Stimulated activated CD4-positive, alpha-beta T cell treated with anti-CD3 and anti-CD28 coated beads, Interleukin-15, amount 100 ng/mL, for 1 hour (primary cell): ENCODE measurements at places on chromosomes 2 and 18.
A peak's percentile ranks its signal among the peaks of the same experiment; 100 is the strongest.

DNA sequence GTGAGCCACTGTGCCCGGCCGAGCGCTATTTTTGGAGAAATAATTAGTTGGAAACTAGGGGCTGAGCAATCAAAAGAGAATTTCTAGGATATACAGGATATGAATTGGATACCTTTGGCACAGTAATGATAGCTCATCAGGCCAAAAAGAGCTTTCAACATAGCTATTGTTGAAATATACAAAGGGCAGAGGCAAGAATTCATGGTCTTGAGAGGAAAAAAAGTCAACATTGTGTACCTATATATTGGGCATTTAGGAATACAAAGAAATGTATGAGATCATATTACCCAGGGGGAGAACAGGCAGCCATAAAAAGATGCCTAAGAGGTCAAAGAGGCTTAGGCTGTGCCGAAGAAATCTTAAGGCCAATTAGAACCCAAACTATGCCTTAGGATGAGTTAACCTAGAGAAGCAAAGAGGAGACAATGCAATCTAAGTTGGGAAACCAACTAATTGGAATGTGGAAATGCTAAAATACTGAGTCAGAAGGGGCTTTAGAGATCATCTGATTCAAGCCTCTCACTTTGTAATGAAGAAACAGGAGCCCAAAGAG, 99.0 kb downstream of the RBBP8 start:
- no peak for DNase-seq

- no peak for DNase-seq
Observed at GRCh38 chr2:46645681-46646162, 166.4 kb downstream of the TMEM247 start.

GRCh38 chr2:218622606-218623365, 15.1 kb downstream of the PLCD4 start:
- no peak for DNase-seq

GRCh38 chr2:222877556-222878300, 16.9 kb downstream of the ACSL3 start:
- no peak for DNase-seq

- no peak for DNase-seq
Observed at GRCh38 chr2:96260387-96261260, 5.2 kb downstream of the TMEM127 start.

- DNase-seq: no peak
Observed at GRCh38 chr18:59087391-59087790, 52.3 kb upstream of the SEC11C start.

GRCh38 chr2:44543773-44544725, 182.3 kb downstream of the CAMKMT start:
- DNase-seq: no peak

GRCh38 chr18:68436485-68436884, 278.4 kb downstream of the TMX3 start:
- no peak for DNase-seq

- no peak for DNase-seq
Observed at GRCh38 chr18:45687621-45688020, 36.4 kb upstream of the SLC14A1 start.

DNA sequence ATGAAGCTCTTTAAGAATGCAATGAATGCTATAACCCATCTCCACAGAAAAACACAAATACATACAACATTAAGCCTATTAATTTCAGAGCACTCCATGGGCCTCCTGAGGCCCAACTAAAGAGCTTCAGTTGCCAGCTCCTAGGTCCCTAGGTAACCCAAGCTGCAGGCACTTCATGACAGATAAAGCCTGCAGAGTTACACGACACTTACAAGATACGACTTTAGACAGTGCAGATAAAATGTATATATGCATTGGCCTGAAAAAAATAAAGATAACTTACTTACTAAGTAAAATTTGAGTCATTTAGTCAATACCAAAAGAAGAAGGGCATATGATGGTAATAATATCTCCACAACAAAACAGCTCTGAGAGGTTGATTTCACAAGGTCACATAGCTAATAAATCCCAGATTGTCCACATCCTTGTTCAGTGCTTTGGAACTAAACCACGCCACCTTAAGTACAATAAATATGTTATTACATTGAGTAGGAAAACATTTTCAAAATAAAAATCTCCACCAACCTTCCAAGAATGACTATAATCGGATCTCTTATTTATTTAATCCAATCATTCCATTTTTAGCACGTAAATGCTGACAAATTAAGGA, 3.4 kb downstream of the MAP4K3 start:
- no peak for DNase-seq

DNA sequence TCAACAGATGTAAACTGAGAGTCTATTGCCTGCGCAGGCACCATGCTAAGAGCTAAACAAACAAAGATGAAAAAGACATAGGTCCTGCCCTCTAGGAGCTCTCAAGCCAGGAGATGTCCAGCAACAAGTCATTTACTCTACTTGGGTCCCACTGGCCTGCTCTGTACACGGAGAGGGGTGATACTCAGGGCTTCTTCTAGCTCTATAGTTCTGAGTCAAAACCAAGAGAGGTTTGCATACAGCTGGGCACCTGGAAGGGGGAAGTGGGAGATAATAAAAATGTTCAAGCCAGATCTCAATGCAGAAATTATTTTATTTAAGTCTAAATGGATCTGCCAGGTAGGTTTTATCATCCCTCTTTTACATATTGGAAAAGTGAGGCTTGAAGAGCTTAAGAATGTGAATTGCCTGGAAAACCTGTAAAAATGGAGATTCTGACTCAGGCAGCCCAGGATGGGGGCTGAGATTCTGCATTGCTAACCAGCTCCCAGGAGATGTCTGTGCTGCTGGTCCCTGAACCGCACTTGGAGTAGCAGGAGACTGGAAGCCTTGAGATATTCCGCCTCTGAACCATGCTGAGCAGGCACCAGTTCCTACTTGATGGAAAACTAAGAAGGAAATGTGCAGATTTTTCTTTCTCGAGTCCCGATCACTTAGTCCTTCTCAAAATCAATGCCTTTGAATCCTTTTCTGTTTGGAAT, 201.1 kb downstream of the PRKCE start:
- no peak for DNase-seq

DNA sequence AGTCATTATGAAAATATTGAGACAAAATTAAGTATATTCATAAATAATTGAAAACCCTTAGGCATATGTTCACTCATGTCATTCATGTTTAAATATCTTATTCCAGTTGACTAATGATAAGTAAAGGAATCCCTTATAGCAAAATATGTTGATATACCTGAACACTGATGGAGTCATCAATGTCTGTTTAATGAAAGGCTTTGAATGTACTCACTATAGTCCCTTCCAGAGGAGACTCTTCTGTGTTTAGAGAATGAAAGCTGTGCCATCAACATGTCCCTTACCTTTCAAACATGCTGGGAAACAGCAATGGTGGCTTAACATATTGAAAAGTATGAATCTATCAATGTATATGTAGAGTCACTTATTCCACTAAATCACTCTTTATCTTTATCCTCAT, 242.9 kb downstream of the KCNJ3 start:
- DNase-seq: no peak

- no peak for DNase-seq
Observed at GRCh38 chr18:2851771-2852170, 5.0 kb downstream of the EMILIN2 start.

DNA sequence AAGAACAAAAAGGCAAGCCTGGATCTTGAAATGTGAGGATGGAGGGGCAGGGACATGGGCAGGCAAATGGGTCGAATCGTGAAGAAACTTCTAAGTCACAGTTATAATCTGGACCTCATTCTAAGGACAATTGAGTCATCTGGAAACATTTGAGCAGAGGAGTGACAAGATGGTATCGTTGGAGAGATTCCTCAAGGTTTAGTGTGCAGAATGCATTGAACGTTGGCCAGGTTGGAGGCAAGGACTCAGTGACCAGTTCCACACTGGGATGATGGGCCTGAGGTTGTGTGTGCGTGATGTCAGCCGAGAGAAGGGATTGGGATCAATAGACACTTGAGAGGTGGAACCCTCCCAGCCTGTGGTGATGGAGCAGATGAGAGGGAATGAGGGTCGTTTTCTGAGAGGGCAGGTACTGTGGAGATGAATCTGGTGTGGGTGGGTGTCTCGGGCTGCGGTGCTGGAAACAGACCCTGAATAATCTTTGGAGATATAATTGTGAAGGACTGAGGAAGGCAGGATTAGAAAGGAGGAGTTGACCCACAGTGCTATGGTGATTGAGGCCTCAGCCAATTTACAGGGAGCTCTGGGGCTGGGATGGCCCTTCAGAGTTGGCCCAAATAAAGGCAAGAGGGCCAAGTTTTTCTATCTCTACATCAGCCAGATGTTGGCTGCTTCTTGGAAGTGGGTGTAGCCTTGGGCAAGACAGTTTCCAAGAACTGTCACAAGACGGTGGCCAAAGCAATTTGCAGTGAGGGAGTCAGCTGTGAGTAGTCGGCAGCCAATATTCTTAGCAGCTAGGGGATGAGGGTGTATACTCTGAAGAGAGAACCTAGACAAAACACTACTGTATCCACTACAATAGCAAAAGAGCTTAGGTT, 5.8 kb upstream of the ZNF532 start:
- DNase-seq: no peak

- no peak for DNase-seq
Observed at GRCh38 chr18:70421471-70422390, 132.9 kb downstream of the SOCS6 start.

- DNase-seq: no peak
Observed at GRCh38 chr18:26719896-26720295, 145.6 kb downstream of the AQP4 start.

GRCh38 chr18:79771446-79772107, 26.2 kb upstream of the KCNG2 start:
- no peak for DNase-seq

DNA sequence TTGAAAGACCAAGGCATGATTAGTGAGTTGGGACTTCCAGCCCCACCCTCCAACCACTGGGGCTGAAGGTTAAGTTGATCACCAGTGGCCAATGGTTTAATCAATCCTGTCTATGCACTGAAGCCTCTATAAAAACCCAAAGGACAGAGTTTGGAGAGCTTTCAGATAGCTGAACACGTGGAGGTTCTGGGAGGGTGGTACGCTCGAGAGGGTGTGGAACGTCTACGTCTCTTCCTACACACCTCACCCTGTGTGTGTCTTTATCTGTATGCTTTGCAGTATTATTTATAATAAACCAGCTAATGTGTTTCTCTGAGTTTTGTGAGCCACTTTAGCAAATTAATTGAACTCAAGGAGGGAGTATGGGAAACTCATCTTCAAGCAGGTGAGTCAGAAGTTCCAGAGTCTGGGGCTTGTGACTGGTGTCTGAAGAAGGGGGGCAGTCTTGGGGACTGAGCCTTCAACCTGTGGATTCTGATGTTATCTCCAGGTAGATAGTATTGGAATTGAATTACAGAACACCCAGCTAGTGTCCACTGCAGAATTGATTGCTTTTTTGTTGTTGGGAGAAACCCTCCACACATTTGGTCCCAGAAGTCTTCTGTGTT, 20.3 kb downstream of the ACTR3 start:
- DNase-seq: peak; percentile 27

GRCh38 chr2:217666338-217666737, 336.5 kb downstream of the TNS1 start:
- DNase-seq: no peak

DNA sequence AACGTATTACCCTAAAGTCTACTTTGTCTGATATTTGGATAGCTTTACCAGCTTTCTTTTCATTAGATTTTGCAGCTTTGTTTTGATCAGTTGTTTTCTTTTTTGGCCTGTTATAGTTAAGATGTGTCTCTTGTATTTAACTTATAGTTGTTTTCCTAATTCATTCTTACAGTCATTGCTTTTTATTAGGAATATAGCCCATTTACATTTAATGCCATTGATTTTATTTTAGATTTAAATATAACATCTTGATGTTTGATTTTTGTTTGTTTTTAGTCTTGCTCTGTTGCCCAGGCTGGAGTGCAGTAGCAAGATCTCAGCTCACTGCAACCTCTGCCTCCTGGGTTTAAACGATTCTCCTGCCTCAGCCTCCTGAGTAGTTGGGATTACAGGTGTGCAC, 215.9 kb upstream of the HDAC4 start:
- no peak for DNase-seq

- no peak for DNase-seq
Observed at GRCh38 chr2:3024401-3024935, 353.1 kb downstream of the EIPR1 start.

DNA sequence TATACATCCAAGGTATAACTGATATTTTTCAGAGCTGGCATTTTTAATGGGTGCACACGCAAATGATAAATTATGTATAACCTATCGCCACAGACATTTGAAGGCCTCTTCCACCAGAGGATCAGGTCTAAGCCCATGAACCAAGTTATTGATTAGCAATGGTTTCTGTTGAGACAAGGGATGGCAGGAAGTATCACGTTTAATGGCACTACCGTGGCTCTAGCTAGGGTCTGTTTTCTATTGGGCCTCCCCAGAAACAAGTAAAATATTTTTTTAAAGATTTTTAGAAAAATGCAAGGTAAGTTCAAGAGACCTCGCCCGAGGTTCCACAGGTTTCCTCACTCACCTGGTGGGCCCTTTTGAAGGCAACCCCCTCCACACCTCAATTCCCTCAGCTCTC, 667 bp downstream of the GFPT1 start:
- DNase-seq: no peak

DNA sequence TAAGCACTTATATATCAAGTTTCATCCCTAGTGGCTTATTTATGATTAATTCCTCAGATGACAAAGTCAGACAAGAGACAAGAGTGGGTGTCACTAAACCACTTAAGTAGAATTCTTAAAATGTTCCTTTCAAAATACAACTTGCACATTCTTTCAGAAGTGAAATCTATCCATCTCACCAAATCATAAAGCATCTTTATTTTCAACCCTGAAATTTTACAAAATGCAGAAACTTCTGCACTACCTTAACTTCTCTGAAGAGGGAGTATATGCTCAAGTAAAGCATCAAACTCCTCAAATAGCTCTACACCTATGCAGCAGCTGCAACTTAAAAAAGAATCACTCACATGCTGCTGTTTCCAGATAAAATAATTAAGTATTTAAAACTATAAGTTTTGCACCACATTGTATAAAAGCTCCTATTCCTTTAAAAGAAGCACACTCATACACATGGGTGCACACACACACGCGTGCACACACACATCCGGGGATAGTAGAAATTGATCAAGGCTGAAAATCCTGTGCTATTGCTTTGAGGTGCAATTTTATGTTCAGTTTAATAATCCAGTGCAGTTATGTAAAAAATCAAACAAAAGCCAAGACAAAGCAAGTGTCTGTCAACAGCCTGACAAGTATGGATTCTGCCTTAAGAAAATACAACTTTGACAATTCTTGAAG, 244.5 kb downstream of the TCF4 start:
- DNase-seq: no peak

- no peak for DNase-seq
Observed at GRCh38 chr2:59912042-59912441, 641.4 kb downstream of the BCL11A start.

DNA sequence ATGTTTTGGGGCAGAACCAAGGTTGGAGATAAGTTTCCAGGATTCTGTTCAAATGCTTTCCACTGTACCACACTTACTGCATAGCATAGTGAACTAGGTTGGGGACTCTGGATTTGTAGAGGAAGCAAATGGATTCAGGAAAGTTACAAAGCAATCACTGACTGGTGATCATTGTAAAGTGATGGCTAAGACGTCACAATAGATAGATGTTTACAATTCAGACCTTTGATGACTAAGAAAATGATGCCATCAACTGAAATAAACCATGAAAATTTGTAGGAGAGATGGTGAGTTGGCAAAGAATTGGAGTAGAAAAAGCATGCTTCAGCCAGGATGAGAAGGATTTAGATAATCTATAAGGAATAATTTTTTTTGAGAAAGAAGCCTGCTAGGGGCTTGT, 178.0 kb downstream of the UBE2E3 start:
- no peak for DNase-seq

GRCh38 chr2:5691985-5692529, at the start of gene SOX11:
Gene SOX11 (plus strand): TSS chr2:5692384. CDS start chr2:5692722, 338 bp downstream.
- DNase-seq: no peak

- no peak for DNase-seq
Observed at GRCh38 chr2:195055996-195056395, 601.0 kb upstream of the SLC39A10 start.
